ENCODE measurements at places on chromosomes 2 and 18.

DNA sequence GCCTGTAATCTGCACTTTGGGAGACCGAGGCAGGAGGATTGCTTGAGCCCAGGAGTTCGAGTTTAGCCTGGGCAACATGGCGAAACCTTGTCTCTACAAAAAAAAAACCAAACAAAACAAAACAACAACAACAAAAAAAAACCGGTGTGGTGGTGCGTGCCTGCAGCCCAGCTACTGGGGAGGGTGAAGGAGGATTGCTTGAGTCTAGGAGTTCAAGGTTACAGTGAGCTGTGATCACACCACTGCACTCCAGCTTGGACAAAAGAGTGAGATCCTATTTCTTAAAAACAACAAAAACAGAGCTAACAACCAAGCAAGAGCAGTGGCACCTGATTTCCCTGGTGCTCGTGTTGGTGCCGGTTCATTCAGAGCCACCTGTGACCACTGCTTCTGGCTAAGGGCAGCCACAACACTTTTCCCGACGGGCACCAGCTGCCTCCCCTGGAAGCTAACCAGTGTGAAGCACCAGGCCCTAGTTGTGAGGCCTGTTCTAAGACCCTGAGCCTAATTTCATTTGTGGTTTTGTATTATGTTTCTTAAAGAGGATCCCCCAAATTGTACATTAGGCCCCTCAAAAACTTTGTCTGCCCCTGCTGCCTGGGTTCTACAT is 1.3 kb downstream of the AOX1 start:
- DNase-seq = no peak

DNA sequence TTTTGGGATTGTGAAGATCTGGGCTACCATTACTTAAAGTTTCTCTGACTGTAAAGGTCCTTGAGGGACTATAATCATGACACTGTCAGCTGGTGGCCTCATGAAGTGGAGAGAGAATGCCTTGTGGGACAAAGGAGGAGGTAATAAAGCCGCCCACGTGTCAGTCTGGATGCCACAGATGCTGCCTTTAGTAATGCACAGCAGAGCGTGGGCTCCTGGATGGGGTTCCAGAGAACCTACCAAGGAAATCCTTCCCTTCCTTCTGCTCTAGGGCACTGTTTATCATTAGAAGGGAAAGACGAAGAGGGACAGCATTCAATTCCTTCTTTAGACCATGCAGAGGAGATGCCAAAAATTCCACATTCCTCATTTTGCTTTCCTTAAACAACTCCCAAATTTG is 63.5 kb downstream of the COL5A2 start:
- DNase-seq = no peak

DNA sequence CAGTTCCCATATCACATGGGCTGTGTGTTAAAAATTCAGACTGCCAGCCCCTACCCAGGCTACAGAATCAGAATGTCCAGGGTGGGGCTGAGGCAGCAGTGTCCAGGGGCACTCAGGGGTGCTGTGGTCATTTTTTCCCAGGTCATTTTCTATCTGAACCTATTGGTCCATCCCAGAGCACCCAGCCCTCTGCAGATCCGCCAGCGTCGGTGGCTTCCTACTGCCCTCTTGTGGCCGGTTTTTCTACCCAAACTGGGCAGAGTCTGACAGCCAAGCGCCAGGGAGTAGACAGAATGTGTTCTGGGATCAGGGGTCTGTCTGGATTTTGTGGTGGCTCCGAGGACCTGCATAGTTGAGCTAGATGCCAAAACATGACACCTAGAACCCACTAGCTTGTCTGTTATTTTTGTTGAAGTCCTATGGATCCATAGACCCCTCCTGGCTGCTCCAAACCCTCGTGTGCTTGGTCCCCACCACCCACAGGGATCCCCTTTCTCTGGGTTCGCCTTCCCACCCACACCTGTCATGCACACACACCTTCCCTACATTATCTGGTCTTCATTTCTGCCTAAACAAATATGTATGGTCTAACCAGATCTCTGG is 34.1 kb upstream of the RMDN2 start:
- peak; percentile 65 for DNase-seq

- no peak for DNase-seq
These were observed 9.0 kb upstream of the MBP start for GRCh38 chr18:77141401-77142118.

GRCh38 chr2:150339951-150340350 is 147.5 kb downstream of the RND3 start:
- DNase-seq = no peak

DNA sequence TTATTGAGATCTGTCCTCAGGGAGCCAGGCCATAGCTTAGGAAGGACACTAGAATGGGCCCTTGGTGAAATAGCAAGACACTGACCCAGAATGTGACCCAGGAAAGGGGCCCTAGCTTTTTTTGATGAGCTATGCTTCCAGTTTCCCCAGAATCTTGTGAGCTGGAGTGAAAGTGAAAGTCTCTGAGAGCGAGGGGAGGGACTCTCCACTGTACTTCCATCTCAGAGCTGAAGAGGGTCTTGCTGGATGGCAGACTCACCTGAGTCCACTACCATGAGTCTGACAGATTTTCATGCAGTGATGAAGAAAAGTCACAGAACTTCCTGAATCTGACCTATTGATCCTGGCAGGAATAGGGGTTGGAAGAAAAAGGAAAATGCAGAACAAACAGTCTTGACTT is 3.1 kb downstream of the ARHGAP25 start:
- DNase-seq = peak; percentile 61

DNA sequence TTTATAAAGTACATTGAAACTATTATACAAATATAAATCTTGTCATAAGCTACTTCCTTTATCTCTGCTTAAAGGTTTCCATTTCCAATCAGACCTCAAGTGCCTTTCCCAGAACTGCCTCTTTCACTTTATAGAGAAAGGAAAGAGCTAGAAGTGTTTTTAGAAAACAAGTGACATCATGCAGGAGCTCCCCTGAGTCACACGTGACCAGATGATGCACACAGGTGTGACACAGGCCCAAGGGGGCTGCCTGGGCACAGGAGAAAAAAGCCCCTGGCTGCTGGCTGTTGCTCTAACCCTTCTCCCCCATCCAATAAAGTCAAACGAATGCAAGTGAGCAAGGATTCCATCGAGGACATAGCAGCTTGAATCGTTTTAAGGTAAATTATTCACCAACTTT is 21.4 kb upstream of the SH3BP4 start:
- DNase-seq = no peak

GRCh38 chr18:3830604-3831003 is 380.6 kb downstream of the TGIF1 start:
- DNase-seq = no peak
